SHP77 (cell line): ENCODE measurements at places on chromosomes 12 and 14.

DNA sequence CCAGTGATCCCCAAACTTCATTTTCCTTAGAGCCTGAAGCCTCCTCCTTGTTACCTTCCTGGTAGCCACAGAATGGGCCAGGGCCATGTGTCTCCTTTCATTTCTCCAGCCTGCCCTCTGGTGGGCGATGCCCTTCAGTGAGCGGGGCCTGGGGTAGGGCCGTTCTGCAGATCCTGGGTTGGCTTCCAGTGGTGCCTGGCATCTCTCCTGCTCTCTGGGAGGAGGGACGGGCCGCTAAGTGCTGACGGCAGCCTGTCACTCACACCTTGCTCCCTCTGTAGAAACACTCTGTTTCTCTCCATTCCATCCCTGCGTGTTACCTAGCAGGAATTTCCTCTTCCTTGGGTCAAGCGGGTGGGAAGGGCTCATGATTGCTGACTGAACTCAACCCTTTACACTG, 232.1 kb downstream of the CACNA1C start:
- peak; percentile 21 for DNase-seq

DNA sequence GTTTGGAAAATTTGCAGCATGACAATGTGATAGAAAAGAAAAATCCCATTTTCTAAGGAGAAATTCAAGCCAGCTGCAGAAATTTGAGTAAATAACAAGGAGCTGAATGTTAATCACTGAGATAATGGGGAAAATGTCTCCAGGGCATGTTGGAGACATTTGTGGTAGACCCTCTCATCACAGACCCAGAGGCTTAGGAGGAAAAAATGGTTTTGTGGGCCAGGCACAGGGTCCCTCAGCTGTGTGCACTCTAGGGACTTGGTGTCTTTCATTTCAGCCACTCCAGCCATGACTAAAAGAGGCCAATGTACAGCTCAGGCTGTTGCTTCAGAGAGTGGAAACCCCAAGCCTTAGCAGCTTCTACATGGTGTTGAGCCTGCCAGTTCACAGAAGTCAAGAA, 111.4 kb upstream of the SYT10 start:
- DNase-seq = no peak

DNA sequence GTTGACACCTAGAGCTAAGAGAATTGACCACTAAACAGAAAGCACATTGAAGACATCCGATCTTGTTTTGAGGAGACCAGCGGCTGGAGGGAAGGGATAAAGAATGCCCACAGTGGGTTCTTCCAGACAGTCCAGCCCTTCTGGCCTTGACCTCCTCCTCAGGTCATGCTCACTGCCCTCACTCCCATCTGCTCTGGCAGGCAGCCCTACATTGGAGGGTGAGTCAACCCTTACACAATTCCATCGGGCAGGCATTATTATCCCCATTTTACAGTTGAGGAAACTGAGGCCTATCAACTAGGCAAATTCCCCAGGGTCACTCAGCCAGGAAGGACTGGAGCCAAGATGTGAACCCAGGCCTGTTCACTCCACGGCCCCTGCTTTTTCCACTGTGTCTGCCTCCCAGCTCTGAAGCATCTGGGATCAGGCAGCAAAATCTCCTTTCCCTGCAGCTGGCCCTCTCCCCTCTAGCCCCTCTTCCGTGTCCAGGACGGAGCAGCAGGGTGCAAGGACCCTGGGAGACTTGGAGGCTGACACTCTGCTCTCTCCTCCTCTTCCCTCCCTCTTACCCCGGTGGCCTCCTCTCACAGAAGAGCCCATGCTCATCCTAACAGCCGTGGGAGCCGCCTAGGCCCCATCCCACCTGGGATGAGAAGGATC, 5.3 kb downstream of the SCNN1A start:
- no peak for DNase-seq

DNA sequence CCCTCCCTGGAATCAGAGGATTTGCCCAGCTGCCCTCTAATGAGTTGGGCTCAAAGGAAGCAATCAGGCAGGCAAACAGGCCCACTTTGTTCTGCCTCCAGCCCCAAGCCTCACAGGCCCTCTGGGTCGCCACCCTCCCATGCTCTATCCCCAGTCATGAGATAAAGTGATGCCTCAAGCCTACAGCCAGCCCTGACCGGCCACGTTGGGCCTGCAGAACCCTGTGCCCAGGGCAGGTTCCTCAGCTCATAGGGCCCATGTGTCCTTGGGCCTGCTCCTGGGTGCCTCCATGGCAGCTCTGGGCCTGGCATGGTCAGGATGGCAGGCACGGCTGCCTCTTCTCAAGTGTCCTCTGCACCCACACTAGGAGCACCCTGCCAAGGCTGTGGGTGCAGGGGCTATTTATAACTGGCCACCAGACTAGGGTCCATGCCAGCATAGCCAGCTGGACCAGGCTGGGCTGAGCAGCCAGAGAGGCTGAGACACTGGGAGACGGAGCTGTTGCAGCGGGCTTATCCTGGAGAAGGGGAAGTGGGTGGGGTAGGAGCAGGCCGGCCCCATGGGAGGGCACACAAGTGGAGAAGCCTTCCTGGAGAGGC, 20.2 kb downstream of the HDAC7 start:
- no peak for DNase-seq

GRCh38 chr12:67747869-67748742, 99.6 kb downstream of the DYRK2 start:
- DNase-seq = no peak

- DNase-seq = no peak
Observed at GRCh38 chr14:104712881-104713734, 10.9 kb upstream of the ADSS1 start.

- no peak for DNase-seq
Observed at GRCh38 chr12:82650627-82651337, 35.9 kb upstream of the TMTC2 start.

DNA sequence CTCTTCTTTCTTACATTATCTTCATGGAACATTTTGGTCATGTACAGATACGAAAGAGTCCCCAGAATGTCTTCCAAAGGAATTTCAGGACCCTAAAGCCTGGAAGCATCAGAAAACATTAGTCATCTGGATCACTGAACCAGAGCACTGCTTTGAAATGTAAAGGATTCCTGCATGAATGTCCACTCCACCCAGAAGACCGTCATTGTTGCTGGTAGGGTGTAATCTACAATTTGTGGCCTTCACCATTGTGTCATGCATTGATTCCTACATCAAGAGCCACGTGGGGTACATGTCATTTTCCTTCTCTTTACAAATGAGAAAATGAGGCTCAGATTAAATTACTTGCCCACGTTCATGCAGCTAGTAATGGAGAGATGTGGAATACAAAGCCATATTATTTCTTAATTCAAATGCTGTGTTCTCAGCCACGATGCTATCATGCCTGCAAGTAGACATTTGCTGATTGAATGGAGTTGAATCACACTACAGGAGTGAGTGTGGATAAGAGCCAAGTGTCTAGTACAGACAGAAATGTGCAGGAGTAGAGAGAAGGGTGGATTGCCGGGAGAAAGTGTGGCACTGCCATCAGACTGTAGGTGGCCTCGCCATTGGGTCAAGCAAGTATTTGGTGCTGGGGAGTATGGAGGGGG, 231.2 kb downstream of the C12orf75 start:
- DNase-seq = no peak

- no peak for DNase-seq
Observed at GRCh38 chr12:52604859-52605258, 3.6 kb upstream of the KRT72 start.

- no peak for DNase-seq
Observed at GRCh38 chr12:132610866-132611602, 652 bp upstream of the LRCOL1 start.

DNA sequence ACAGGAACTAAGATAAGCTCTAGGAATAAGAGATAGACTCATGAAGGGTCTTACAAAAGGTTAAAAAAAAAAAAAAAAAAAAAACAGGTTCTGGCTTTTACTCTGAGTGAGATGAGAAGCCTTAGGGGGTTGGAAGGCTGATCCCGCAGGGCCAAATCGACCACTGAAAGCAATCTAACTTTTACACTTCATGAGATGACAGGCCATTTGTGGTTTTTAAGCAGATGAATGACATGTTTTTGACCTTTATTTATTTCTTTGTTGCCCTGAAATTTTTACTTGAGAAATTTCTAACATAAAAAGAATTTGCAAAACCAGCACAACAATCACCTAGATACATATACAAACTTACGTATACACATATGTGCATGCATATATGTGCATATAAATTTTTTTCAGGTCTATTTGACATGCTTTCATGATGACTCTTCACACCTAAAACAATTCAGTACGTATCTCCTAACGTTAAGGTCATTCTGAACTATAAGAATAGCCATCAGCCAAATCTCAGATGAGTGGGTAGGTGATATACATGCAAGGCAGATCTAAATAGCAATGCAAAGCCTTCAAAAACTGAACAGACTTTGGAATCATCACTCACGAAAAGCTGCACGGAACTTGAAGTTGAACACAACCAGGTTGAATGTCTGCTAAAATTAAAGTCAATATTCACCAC, 87.0 kb downstream of the R3HDM2 start:
- no peak for DNase-seq

DNA sequence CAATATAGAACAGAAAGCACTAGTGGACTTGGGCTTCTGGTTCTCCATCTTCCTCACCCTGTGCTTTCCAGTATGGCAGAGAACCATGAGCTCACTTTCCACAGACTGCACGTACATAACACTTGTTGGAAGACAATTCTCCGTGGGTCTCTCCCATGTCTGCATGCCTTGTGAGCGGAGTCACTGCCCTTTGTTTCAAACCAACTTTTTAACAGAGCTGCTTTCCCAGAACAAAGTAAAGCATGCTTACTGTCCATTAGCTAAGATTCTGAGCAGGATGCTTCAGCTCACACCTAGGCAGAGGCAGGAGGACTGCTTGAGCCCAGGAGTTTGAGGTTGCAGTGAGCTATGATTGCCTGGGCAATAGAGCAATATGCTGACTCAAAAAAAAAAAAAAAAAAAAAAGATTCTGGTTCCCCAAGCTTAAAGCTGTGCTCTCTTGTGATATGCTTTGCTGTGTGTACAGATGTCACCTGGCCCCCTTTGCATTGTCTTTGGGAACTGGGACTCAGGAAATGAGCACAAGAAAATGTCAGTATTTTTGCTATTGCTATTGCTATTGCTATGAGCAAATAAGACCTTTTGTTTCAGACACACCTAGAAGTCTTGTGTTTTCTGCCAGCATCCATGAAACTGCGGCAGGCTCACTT, 54.6 kb upstream of the PTGR2 start:
- DNase-seq = no peak

DNA sequence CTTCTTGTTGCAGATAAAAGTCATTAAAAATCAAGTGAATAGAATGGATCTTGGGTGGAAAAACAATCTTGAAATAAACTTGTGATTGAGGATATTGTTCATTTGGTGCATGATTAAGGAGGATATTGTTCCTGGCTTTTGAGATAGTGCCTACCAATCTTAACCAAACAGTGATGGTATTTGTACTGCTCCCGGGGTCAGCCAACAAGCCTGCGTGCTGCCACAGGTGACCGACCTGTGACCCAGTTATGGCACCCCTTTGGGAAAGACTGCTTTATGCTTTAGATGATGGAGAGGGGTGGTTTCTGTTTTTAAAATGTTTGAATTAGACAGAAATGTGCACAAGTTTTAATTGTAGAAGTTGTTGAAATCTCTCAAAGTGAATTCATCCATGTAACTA, 41.6 kb downstream of the SUDS3 start:
- no peak for DNase-seq

- no peak for DNase-seq
Observed at GRCh38 chr14:59044707-59045106, 143.8 kb upstream of the DAAM1 start.

GRCh38 chr12:72077111-72077820, 138.6 kb downstream of the TPH2 start:
- no peak for DNase-seq

GRCh38 chr12:26535826-26536225, 297.2 kb downstream of the ITPR2 start:
- DNase-seq = no peak

DNA sequence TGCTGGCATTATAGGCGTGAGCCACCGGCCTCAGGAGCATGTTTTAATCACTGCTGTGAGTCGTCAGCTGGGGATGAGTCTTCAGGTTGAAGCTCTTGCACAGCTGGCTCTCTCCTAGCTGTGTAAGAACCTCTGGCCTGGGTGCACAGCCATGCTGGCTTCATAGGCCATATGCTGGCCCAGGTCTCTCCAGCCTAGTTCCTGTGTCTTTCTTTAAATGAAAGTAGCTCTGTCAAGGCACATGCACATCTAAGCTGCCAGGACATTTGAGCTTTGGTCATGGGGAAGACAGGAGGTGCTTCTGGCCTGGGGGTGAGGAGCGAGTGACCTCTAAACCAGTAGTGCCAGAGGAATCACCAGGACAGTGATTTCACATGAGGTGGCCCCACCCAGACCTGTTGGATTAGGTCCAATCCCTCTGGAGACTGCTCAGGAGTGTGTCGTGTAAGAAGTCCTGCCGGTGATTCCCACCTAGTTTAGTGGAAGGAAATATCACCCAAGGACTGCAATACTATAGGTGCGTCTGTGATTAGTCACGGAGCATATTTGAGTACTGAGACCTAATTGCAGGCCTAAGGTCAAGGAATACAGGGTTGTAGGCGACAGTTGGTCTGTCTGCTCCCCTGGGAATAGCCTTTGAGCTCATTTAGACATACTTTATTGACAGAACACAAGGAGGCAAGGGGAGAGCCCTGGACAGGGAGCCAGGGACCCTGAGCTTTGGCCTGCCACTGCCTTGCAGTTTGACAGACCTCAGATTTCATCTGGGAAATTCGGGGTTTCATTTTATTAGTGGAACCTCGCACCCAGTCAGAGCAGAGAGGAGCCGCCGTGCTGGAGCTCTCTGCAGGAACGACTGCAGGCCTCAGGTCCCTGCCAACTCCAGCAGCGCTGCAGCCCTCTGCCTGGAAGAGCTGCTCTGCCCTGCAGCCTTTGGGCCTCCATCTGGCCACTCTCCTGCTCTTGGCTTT, 67.0 kb downstream of the ANKRD9 start:
- DNase-seq = no peak

- DNase-seq = no peak
Observed at GRCh38 chr12:26279908-26280307, 84.5 kb downstream of the SSPN start.

DNA sequence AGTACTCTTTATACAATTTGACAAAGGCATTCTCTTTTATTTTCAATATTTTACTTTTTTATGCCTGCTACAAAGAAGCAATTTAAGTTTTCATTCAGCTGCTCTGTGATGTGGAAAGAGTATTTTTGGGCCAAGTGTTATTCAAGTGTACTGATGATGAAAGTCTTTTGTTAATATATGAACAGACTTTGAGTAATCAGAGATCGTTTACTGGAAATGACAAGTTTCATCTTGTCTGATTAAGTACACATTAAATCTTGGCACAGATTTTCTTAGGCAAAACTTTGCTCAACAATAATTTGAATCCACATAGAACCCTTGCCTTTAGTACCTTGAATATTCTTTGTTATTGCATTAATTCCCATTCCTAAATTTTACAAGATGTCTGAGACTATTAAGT, 13.3 kb upstream of the PZP start:
- no peak for DNase-seq

- DNase-seq = no peak
Observed at GRCh38 chr14:84042992-84043391, 1487.0 kb upstream of the FLRT2 start.

GRCh38 chr14:29805415-29806123, 122.1 kb downstream of the PRKD1 start:
- DNase-seq = peak; percentile 68

- DNase-seq = no peak
Observed at GRCh38 chr12:82407481-82407880, 49.2 kb downstream of the METTL25 start.

GRCh38 chr12:54201001-54201794, 12.4 kb upstream of the SMUG1 start:
- peak; percentile 61 for DNase-seq

- DNase-seq = no peak
Observed at GRCh38 chr12:32053881-32054624, 52.6 kb upstream of the BICD1 start.
